Liver (tissue), 10 donors: ENCODE measurements at places on chromosomes 12 and 14.

GRCh38 chr12:111841236-111841749 lies 735 bp upstream of the MAPKAPK5 start:
- DNase-seq = no peak

DNA sequence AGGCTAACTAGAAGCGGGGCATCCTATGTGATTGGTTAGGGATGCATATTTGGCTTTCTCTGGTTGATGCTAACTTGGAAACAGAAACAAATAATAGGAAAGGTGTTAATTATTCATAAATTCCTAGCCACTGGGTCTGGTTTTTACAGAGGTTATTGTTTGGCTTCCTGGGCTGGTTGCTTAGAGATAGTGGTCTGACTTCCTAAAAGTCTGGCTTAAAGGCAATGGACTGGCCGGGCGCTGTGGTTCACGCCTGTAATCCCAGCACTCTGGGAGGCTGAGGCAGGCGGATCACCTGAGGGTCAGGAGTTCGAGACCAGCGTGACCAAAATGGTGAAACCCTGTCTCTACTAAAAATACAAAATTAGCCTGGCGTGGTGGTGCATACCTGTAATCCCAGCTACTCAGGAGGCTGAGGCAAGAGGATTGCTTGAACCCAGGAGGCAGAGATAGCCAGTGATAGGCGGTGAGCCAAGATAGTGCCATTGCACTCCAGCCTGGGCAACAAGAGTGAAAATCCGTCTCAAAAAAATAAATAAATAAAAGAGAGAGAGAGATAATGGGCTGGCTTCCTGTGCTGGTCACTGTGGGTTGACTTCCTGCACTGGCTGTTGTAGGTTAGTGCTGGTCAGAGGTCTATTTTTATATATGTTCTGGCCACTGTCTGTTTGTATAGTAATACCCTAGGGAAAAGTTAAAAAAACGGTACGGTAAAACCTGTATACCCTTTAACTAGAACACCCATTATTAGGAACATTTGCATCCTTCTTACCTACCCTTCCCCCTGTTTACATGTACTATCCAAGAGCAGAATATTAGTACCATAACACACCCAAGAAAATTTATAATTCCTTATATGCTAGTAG lies 24.1 kb downstream of the OR6S1 start:
- DNase-seq = no peak

DNA sequence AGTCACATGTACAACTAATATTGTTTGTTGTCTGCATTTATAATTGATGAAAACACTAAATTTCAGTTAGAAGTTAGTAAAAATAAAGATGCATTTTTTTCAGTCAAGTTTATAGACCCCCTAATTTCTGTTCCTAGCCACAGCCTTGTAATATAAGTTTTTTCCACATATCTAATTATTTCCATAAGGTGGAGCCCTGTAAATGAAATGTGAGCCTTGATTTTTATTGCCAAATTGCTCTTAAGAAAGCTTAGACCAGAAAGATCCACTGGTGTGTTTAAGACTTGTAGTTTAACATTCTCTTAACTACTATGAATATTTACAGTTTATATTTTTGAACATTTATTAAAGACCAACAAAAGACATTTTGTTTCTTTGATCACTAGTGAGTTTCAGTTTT lies 322.1 kb upstream of the RGS6 start:
- DNase-seq = no peak

DNA sequence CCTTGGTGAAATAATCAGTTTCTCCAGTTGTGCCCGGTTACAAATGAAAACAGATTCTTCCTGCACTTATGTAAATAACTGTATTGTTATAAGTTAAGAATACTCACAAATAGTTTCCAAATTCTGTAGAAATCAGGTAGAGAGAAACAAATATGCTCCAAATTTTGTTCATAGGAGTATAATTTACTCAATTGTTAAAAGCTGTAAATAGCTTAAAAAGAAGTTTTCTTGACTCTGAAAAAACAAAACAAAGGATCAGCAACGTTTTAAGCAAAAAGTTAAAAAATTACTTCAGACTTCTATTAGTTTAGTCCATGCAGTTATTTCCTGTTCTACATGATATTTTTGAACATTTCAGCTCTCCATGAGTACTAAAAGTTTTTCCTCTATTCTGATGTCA lies 30.0 kb upstream of the SLC38A4 start:
- no peak for DNase-seq

DNA sequence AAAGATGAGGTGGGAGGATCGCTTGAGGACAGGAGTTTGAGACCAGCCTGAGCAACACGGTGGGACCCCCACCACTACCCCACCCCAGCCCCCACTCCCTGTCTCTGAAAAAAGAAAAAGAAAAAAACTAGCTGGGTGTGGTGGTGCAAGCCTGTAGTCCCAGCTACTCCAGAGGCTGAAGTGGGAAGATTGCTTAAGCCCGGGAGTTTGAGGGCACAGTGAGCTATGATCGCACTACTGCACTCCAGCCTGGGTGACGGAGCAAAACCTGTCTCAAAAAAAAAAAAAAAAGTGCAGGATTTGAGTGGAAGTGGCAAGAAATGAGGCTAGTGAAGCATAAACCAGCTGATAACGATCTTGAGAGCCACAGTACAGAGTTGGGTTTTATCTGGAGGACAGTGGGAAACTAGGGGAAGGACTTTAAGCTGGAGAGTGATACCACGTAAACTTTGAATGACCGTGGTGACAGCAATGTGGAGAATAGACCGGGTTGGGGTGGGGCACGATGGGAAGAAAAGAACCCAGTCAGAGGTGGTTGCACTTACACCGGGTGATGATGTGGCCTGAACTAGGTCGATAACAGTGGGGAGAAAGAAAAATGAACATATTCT lies 85.3 kb downstream of the TMEM260 start:
- DNase-seq = no peak

DNA sequence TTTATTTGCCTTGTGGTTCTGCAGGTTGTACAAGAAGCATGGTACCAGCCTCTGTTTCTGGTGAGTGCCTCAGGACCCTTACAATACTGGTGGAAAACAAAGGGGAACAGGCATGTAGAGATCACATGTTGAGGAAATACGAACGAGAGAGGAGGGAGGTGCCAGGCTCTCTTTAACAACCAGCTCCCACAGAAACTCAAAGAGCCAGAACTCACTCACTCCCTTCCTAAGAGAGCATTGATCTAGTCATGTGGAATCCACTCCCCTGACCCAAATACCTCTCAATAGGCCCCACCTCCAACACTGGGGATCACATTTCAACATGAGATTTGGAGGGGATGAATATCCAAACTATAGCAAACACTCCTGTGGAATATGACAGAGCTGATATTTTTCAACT lies 938.0 kb downstream of the GALC start:
- no peak for DNase-seq

DNA sequence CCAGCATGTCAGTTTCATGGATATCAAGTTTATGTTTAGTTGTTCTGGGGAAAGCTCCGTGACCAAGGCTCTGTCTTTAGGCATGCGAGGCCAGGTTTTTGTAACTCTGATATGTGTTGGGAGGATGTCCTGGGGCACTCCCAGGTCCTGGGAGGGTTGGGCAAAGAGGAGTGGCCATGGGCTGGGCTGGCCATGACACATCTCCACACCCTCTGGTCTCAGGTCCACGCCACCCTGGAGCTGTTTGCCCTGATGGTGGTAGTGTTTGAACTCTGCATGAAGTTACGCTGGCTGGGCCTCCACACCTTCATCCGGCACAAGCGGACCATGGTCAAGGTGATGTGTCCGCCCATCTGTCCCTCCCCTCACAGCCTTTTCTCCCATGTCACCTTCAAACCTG lies 46.4 kb downstream of the TPCN1 start:
- DNase-seq = no peak

DNA sequence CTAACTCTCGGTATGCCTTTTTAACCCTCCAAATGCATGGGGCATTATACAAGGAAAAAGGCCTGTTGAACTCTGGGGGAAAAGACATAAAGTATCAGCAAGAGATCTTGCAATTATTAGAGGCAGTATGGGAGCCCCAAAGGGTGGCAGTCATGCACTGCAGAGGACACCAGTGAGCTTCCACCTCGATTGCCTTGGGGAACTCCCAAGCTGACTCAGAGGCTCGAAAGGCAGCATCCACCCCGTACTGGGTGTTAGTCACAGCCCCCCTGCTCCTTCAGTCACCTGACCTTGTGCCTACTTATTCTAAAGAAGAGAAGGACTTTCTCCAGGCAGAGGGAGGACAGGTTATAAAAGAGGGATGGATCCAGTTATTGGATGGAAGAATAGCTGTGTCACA lies 781.4 kb upstream of the TMEM132C start:
- DNase-seq = no peak

- DNase-seq = no peak
Observed at GRCh38 chr12:48961801-48962200, 4.5 kb upstream of the ARF3 start.

DNA sequence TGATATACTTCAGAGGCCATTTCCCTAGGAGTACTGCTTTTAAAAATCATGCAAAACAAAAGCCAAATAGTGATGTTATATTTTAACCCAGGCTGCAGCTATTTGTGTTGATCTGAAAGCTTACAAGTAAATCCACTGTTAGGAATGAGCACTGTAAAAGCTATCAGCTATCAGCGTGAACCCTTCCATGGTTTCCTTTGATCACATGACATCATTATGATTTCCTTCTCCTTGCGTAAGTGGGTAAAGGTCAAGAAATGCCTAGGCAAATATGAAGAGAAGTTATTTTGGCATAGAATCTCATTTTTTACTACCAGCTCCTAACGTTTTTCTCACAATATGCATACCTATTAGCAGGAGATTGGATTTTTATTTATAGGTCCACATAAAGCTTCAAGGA lies 48.6 kb upstream of the CATSPERB start:
- no peak for DNase-seq

DNA sequence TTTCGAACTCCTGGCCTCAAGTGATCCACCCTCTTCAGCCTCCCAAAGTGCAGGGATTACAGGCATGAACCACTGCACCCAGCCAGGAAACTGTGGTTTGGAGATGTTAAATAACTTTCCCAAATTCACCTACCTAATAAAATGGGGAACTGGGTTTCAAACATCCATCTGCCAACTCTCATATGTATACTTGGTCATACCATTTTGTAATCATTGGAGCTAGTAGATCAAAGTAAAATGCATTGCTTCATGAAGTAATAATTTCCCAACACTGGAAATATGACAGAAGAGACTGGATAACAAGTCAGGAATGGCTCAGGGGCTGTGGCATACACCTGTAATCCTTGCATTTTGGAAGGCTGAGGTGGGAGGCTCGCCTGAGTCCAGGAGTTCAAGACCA lies 5.3 kb upstream of the HECTD1 start:
- no peak for DNase-seq

- no peak for DNase-seq
Observed at GRCh38 chr12:49885663-49886461, 17.8 kb downstream of the FAIM2 start.

GRCh38 chr14:20607617-20608016 lies 16.4 kb upstream of the RNASE12 start:
- no peak for DNase-seq

DNA sequence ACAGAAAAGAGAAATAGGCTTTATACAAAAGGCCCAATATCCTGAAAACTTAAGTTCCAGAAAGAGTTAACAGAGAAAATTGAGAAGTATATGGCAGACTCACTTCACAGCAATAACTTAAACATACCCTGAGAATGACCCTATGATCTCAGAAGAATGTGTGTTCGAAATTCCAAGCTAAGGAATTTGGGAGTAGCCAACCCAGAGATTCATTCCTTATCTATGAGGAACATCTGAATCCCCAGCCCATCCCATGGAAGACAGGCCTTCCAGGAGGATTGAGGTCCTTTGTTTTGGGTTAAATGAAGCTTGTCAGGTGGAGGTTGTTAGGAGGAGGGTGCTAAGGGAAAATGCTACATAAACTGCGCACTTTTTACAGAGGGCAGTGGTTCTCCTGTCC lies 7.5 kb upstream of the SAV1 start:
- no peak for DNase-seq

DNA sequence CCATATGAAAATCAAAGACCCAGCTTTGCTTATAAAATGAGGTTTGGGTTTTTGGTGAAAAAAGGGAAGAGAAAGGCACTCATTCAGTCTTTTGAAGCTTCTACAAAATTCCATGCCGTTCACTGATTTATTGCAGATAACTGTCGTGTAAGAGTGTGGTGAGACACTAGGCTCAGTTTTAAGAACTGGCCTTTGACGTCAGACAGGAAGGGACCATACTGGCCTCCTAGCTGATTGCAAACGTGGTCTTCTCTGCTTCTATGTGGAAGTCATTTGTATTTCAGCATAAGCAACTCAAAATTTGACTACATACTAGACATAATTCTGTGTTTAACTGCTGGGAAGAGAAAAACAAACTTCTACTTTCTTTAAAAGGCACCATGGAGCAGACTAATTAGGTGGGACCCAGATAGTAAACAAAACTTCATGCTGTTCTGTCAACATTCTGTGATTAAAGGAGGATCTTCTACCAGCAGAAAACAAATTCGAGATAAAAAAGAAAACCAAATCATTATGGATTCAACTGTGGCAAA lies 168.7 kb downstream of the TTC7B start:
- DNase-seq = no peak

DNA sequence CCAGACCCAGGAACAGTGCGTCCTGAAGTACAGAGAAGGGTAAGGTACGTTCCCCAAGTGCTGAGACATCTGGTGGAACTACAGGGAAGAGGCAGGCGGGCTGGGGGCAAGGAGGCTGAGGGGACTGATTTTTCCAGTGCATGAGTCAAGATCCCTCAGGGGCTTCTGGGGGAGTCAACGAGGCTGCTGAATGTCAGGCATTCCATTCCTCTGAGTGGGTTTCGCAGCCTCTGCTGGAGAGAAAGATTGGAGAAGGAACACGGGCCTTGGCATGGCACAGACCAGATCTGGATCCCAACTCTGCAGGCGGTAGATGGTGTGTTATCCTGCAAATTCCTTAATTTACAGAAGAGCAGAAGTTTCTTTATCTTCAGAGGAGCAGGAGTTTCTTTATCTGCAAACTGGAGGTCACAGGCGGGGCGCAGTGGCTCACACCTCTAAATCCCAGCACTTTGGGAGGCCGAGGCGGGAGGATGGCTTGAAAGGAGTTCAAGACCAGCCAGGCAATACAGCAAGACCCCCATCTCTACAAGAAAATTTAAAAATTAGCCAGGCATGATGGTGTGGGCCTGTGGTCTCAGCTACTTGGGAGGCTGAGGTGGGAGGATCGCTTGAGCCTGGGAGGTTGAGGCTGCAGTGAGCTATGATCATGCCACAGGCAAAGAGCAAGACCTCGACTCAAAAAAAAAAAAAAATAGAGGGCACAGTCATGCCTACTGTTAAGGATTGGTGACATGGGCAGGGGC lies 132.6 kb upstream of the MAP1LC3B2 start:
- no peak for DNase-seq

GRCh38 chr14:69428289-69428998 lies 30.0 kb downstream of the SLC39A9 start:
- DNase-seq = no peak
